ENCODE measurements at places on chromosomes 5 and 9. TPM values are rescaled to one million over a fixed set of nuclear protein-coding genes. Genes with fewer than 3 reads are reported as not detected.
A peak's percentile ranks its signal among the peaks of the same experiment; 100 is the strongest.

DNA sequence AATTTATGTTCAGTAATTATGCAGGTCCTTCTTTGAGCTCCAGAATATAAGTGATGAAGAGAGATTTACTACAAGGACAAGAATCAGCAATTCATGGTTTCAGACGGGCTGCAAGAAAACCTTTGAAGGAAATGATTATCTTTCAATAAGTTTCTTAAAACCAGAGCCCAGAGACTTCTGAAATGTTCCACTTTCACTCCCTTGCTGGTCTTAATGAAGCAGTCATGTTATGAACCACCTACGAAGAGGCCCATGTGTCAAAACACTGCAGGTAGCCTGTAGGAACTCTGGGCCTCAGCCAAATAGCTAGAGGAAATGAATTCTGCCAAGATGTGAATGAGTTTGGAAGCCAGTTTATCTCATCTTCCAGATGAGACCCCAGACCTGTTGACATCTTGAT is 505.9 kb upstream of the MEF2C start:
- no peak for DNase-seq

Gene PCDH12
- 9.2 TPM for total RNA-seq

Gene FCN2
- total RNA-seq, result 0.30 TPM

DNA sequence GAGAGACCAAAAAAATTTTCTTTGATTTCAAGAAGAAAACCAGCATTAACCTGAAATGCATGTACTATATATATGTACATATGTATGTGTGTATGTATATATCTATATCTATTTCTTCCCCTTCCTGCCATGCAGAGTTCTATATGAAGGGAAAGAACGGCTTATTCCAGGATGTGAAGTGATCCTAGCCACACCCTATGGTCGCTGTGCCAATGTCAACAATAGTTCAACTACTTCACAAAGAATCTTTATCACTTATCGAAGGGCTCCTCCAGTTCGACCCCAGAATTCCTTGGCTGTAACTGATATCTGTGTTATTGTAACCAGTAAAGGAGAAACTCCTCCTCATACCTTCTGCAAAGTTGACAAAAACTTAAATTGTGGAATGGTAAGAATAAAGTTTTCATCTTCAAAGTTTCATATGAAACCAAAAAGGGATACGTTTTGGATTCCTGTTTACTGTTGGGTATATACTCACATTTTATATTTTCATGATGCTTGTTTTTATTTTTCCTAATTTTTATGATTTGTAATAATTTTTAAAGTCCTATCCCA is 56.2 kb downstream of the DENND4C start:
- no peak for DNase-seq

- peak; percentile 67 for DNase-seq
Measured at GRCh38 chr9:92610470-92611420, 59.2 kb downstream of the IPPK start.

DNA sequence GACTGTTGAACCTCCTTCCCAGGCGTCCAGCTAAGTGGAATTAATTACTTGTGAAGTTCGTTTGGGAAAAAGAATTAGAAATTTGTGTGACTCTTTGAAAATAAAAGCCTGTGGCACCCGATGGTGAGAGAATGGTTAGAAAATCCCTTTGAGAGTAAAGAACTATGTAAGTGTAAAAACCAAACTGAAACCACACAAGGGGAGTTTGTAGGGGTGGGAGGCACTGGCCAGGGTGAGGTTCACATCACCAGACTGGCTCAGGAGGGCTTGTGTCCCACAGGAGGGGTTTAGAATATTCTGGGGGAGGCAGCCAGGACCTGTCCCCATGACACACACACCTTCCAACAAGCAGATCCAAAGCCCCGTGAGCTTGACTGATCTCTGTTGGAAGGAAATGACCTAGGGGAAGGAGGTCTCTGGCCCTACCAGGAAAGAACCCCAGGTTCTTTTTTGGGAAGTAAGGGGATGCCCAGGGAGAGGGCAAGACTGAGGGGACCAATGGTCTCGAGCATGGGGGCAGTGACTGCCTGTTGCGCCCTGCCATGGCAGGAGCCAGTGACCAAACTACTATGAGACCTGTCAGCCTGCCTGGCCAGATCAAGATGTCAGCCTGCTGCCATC is 4.3 kb downstream of the SPATA24 start:
- no peak for DNase-seq

DNA sequence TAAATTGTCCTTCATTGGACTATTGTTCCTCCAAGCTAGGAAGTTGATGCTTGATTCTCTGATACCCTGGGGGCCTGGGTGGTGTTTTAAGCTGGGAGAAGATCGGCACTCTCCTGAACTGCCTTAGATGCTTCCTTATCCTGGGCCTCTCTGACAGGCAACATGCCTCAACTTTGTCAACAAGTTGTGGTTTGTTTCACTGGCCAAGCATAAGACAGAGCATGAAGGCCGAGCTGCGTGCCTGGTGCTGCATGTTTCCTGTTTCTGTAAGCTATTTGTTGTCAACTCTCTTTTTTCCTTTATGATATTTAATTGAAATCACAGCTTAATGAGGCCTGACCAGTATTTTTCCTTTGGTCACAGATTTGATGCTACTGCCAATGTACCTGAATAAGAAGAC is 187.6 kb upstream of the TNC start:
- DNase-seq, result no peak

- DNase-seq, result no peak
Measured at GRCh38 chr5:142408981-142409481, 84.2 kb upstream of the SPRY4 start.

GRCh38 chr9:12730927-12731326 is 37.7 kb downstream of the TYRP1 start:
- no peak for DNase-seq

Gene LOX
- 3.1 TPM for total RNA-seq

- DNase-seq, result no peak
Measured at GRCh38 chr5:149839761-149840160, 104.8 kb downstream of the PDE6A start.

- no peak for DNase-seq
Measured at GRCh38 chr5:1029945-1030625, 21.5 kb downstream of the NKD2 start.
